Left ventricle myocardium inferior (tissue), 1 donor: ENCODE measurements at places on chromosomes 2 and 18.

DNA sequence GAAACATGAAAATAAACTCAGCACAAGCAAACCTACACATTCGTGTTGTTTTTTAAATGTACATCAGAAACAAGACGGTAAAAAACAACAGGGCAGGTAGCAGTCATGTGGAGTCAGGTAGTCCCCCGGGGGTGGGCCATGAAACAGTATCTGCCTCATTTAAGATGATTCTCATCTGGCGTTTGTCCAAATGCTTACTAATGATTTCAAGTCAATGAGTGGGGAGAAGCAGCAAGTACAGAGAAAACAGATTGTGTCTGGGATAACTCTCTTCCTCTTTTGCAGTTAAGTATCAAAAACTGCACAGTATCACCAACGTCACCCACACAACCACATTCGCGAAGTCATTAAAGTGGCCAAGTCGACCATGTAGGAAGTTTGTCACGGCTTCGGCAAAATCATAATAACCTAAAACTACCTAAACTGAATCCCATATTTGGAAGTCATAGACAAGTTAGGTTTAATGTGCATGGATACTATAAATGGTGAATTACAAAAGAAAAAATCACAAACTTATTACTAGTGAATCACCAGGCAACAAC lies 1.3 kb downstream of the LAPTM4A start:
- no peak for DNase-seq

GRCh38 chr2:44954889-44955592 lies 13.5 kb downstream of the SIX3 start:
- DNase-seq, result no peak

GRCh38 chr18:8957731-8958130 lies 144.8 kb upstream of the NDUFV2 start:
- DNase-seq, result no peak

DNA sequence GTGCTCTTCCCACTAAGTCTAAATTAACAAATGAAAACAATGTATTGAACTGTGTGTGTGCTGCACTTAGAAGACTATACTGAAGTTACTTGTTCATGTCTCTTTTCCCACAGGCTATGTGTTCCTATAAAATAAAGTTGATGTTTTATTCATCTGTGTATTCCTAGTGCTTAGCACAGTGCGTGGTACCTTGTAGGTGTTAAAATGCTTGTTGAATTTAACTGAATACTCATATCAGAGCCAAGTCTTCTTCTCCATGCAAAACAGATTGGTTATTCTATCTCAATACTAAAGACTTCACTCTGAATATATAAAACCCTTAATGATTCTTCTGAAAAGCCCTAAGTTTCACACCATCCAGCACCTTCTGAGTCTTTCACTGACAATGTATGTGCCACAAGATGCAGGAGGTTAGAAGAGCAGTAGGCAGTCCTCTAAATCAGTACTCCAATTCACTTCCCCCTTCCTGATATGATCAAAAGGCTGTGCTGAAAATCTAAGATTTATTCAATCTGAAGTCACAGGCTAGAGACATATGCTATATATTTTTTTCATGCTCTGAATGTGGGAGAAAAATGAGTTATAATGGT lies 231.7 kb upstream of the CCDC150 start:
- DNase-seq, result no peak

DNA sequence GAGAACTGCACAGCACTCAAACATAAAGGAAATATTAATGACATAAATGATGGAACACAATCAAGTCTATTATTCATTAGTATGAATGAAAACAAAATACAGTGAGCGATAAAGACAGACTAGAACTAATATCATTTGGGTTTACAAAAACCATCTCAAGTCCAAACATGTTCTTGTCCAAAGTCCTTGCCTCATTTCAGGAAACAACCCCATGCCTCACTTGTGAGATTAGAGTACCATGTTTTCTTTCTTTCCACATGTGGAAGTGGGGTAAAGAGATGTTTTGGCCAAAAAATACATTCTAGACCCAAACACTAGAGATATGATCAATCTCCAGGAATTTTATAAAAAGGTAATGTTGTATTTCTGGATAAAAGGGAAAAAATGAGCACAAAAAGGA lies 53.3 kb upstream of the NFE2L2 start:
- no peak for DNase-seq
